ENCODE measurements at places on chromosomes 6 and 20. TPM values are rescaled to one million over a fixed set of nuclear protein-coding genes. Genes with fewer than 3 reads are reported as not detected.

- H3K4me1 ChIP-seq: peaks cover 3% of the 10 kb centered on the region
- DNase-seq: no peak
- H3K36me3 ChIP-seq: no peaks in the 10 kb centered on the region
- H3K27me3 ChIP-seq: no peaks in the 10 kb centered on the region
- no peak overlapping the region for H3K27ac ChIP-seq
These were observed 71.9 kb upstream of the POPDC3 start for GRCh38 chr6:105251689-105252088.

- H3K4me1 ChIP-seq: no peaks in the 10 kb centered on the region
- no peak overlapping the region for H3K4me3 ChIP-seq
- no peak for DNase-seq
- no peaks in the 10 kb centered on the region for H3K36me3 ChIP-seq
- H3K27ac ChIP-seq: no peak overlapping the region
- peaks cover 3% of the 10 kb centered on the region for H3K27me3 ChIP-seq
These were observed 10.7 kb upstream of the EMILIN3 start for GRCh38 chr20:41377275-41377674.

The ZBTB12 gene
- total RNA-seq: 3.5 TPM

GRCh38 chr6:84766799-84767525, 2.6 kb upstream of the TBX18 start:
- H3K36me3 ChIP-seq: no peaks in the 10 kb centered on the region
- peak overlapping the region; percentile 89 for H3K27ac ChIP-seq
- peaks cover 100% of the 10 kb centered on the region for H3K27me3 ChIP-seq
- H3K4me1 ChIP-seq: peaks cover 22% of the 10 kb centered on the region
